ENCODE measurements at places on chromosomes 11 and 22. TPM values are rescaled to one million over a fixed set of nuclear protein-coding genes. Genes with fewer than 3 reads are reported as not detected.

- no peak for DNase-seq
- H3K4me1 ChIP-seq = peaks cover 2% of the 10 kb centered on the region
- no peaks in the 10 kb centered on the region for H3K27me3 ChIP-seq
- H3K4me3 ChIP-seq = no peak overlapping the region
Measured at GRCh38 chr22:42811459-42811858, 45.6 kb downstream of the ARFGAP3 start.

GRCh38 chr22:48717076-48717810 lies 1110.4 kb downstream of the BRD1 start:
- DNase-seq = no peak
- no peaks in the 10 kb centered on the region for H3K36me3 ChIP-seq
- no peaks in the 10 kb centered on the region for H3K4me1 ChIP-seq
- no peaks in the 10 kb centered on the region for H3K27me3 ChIP-seq
- H3K27ac ChIP-seq = no peak overlapping the region

DNA sequence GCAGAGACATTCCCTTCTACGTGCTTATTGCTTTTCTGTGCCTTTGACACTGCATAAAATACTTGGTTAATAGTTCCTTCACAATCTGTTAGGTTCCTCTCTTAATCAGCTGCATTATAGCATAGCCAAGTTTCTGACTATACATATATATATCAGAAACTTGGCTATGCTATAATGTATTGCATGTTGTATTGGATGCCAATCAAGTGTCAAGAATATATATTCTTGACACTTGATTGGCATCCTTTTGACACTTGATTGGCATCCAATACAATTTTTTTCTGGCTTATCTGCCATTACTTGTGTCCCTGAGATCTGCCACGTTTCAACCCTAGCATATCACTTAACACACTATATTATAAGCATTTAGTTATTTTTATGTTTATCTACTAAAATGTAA lies 949.7 kb upstream of the TENM4 start:
- no peaks in the 10 kb centered on the region for H3K4me1 ChIP-seq
- H3K27ac ChIP-seq = no peak overlapping the region
- no peak overlapping the region for H3K4me3 ChIP-seq
- no peaks in the 10 kb centered on the region for H3K27me3 ChIP-seq

- peaks cover 3% of the 10 kb centered on the region for H3K4me1 ChIP-seq
- peak within 1 kb of the TSS; percentile 87 for H3K27ac ChIP-seq
- peak within 1 kb of the TSS; percentile 89 for H3K4me3 ChIP-seq
- H3K27me3 ChIP-seq = no peaks in the 10 kb centered on the region
- peak; percentile 79 for DNase-seq
Measured at GRCh38 chr11:44950625-44951476, at the start of gene TP53I11. Gene TP53I11, minus strand, starts transcription at chr11:44950883. Its CDS starts 12,548 bp downstream, at chr11:44938335.

DNA sequence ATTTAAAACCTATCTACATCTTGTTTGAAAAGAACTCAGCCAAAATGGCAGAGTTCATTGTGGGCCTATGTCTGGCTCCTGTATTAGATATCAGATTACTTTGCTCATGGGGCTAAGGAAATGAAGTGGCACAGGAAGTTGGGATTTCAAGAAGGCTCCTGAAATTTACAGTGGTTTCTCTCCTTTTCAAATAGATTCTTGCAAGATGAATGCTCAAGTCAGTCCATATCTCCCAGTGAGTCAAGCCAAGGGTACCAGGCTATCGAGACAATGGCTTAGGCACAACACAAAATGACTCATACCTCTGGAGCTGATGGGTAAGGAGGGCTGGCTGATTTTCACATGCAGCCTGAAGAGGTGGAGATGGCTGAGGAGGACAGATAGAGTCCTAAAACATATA lies 24.1 kb upstream of the APOA1 start:
- peaks cover 11% of the 10 kb centered on the region for H3K36me3 ChIP-seq
- no peaks in the 10 kb centered on the region for H3K4me1 ChIP-seq
- H3K27ac ChIP-seq = no peak overlapping the region
- no peak overlapping the region for H3K4me3 ChIP-seq

DNA sequence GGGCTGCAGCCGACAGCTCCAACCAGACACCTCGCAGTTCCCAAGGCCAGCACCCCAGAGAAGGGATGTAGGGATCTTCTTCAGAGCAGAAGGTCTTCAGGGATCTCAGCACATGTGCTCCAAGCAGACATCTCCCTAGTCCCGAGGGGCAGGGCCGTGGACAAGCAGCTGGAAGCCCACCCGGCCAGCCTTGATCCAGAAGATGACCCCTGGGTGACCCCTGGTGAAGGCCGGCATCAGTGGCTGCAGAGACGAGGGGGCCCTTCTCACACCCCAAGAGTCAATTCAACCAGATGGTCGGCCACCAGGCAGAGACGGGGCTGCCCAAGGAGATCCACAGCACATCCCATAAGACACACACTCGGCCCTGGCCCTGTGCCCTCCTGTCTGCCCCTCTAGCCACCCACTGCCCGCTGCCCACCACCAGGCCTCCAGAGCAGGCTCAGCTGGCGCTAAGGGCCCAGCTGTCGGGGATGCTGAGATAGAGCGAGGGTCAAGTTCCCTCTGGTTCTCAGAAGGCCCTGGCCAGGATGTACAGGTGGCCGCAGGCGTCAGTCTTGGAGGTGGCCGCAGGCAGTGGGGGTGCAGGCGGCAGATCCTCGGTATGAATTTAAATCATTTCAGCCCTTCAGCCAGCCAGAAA lies 168.3 kb downstream of the BRD1 start:
- DNase-seq = no peak
- H3K4me1 ChIP-seq = no peaks in the 10 kb centered on the region
- no peaks in the 10 kb centered on the region for H3K36me3 ChIP-seq
- no peak overlapping the region for H3K4me3 ChIP-seq
- no peak overlapping the region for H3K27ac ChIP-seq

DNA sequence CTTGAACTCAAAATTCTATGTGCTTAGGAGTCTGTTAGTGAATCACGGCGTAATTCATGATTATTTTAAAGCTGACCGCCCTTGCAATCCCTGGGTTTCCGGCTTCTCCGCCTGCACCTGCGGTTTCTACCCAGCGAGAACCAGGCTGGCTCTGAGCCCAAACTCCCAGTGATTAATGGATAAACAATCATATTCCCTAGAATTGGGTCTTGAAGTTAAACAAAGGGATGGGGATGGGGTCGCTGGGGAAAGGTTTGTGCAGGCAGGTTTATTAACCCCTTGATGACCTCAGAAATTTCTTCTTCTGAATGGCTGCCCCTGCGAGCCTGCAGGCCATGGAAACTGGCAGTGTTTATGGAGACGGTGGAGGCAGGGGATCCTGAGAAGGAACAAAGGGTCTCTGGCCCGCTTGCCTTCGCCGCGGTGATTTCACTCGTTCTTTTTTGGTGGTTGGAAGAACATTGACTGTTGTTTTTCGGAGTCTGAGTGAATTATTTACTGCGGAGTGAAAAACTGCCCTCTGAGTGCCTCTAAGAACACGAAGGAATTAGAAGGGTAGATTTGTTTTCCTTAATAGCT lies 1000.3 kb downstream of the BRD1 start:
- no peaks in the 10 kb centered on the region for H3K36me3 ChIP-seq
- DNase-seq = no peak
- no peaks in the 10 kb centered on the region for H3K27me3 ChIP-seq
- no peak overlapping the region for H3K27ac ChIP-seq

GRCh38 chr11:75472081-75472732 lies 39.2 kb upstream of the KLHL35 start:
- no peak for DNase-seq
- no peak overlapping the region for H3K4me3 ChIP-seq
- peaks cover 8% of the 10 kb centered on the region for H3K4me1 ChIP-seq
- H3K27me3 ChIP-seq = no peaks in the 10 kb centered on the region

DNA sequence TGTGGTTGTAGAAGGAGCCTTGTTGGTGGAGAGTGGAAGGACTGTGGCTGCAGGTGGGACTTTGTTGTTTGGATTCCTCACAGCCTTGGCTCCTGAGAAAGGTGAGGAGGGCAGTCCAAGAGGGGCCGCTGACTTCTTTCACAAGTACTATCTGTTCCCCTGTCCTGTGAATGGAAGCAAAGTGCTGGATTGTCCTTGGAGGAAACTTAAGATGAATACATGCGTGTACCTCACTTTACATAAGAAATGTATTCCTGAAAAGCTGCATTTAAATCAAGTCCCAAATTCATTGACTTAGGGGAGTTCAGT lies 2.4 kb downstream of the FUT4 start:
- H3K4me1 ChIP-seq = peaks cover 17% of the 10 kb centered on the region
- no peaks in the 10 kb centered on the region for H3K36me3 ChIP-seq
- H3K27ac ChIP-seq = peak overlapping the region; percentile 98
- H3K4me3 ChIP-seq = peak overlapping the region; percentile 92

GRCh38 chr11:3809624-3809928 lies 1.2 kb downstream of the PGAP2 start:
- no peak overlapping the region for H3K4me3 ChIP-seq
- DNase-seq = no peak
- H3K27me3 ChIP-seq = no peaks in the 10 kb centered on the region

The ZNF214 gene
- 0.97 TPM for polyA plus RNA-seq

The GRAMD1B gene
- 37.8 TPM for polyA plus RNA-seq
